ENCODE measurements at places on chromosomes 11 and 22. TPM values are rescaled to one million over a fixed set of nuclear protein-coding genes. Genes with fewer than 3 reads are reported as not detected.

ANKK1 gene
- not detected for total RNA-seq

OR52E8 gene
- total RNA-seq, result not detected

SMIM35 gene
- not detected for total RNA-seq

RIC3 gene
- total RNA-seq, result not detected

RNF121 gene
- total RNA-seq, result 38.4 TPM

OR8D4 gene
- not detected for total RNA-seq

KDELR3 gene
- 169 TPM for total RNA-seq

CHEK1 gene
- total RNA-seq, result 41.9 TPM

GAS2L1 gene
- total RNA-seq, result 37.1 TPM

TUBA8 gene
- 0.64 TPM for total RNA-seq

GP1BB gene
- 0.21 TPM for total RNA-seq

GRCh38 chr22:48640890-48641841 is 1186.5 kb downstream of the BRD1 start:
- no peak for DNase-seq

- DNase-seq, result no peak
Observed at GRCh38 chr11:68002938-68003845, 705 bp downstream of the UNC93B1 start.

DNA sequence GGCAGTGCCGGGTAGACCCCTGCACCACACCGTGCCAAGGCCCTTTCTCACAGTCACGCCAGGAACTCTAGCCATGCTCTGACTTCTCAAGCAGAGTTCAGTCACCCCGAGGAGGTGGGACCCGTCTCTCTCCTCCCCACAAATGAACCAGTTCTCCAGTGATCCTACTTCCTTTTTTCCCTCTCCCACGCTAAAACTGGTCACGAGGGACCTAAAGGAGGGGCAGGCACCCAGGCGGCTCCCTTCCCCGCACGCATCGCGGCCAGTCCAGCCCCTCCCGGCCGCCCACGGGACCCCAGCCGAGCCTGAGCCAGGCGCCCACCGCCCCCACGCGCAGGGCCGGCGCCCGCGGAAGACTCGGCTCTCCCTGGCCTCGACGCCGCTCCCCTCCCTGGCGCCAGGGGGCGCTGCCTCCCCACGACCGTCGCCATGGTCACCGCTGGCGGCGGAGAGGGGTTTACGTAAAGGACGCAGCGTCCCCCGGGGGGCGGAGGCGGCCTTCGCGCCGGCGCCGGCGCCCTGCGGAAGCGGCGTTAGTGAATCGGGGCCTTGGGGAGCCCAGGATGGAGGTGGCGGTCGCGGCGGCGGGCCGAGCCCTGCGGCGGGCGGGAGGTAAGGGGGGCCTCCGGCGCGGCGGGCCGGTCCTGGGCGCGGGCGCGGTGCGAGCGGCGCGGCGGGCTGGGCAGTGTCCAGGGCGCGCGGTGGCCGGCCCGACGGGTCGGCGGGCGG is at the start of gene DAGLA:
TSS of gene DAGLA (plus strand) at position 499 of the 729 bp plus-strand sequence. CDS start 39,765 bp downstream, outside the sequence.
- DNase-seq, result no peak

GRCh38 chr11:115912484-115912945 is 408.3 kb upstream of the CADM1 start:
- no peak for DNase-seq

- DNase-seq, result no peak
Observed at GRCh38 chr11:73151416-73151815, 9.3 kb upstream of the FCHSD2 start.

DNA sequence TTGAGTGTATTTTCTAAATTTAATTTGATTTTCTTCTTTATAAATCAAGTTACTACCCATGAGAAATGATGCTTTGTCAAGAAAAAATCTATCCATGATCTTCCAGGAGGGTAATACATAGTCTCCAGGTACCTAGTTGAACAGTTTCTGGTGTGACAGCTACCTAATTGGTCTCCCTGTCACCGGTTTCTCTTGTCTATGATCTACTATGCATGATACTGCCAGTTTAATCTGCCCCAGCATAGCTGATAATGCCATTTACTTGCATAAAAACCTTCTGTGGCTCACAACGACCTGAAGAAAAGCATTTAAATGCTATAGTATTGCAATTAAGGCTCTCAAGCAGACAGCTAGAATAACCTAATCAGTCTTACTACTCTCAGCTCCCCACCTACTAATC is 349.5 kb downstream of the DLG2 start:
- no peak for DNase-seq

DNA sequence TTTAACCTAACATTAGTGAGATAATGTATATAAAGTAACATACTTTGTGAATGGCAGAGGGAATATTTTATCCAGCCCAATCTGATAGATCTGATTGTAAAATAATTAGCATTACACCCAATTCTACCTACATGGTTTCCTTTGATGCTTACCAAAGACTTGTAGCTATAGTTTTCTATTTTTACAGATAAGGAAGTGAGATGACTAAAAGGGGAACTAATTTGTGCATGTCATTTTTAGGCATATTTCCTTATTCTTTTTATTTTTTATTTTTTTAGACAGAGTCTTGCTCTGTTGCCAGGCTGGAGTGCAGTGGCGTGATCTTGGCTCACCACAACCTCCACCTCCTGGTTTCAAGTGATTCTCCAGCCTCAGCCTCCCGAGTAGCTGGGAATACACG is 793.7 kb upstream of the LRRC4C start:
- DNase-seq, result no peak

- DNase-seq, result no peak
Observed at GRCh38 chr11:27018902-27019529, 21.6 kb upstream of the BBOX1 start.

DNA sequence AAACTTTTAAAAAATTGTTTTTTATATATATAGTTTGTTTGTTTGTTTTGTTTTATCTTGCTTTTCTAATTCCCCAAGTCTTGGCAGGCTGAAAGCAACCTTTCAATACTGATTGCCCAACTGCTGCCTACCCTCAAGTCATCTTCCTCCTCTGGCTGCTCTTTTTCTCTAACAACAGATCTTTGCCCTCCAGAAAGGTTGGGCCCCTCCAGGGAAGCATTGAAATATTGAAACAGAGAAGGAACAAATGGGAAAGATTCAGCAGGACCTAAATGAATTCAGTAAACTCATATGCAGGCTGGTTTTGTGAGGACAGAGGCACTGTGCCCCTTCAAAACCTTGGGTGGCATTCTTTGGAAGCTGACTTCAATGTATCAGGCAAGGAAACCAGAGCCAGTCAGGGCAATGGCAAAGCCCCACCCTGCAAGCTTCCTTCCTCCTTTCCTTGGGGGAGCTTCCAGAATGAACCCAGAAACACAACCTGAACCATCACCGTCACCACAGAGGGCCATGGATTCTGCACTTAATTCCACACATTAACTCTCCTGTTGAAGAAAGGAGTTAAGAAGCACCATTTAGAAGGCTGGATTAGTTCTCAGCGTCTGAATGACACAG is 815 bp upstream of the MS4A6A start:
- DNase-seq, result no peak

DNA sequence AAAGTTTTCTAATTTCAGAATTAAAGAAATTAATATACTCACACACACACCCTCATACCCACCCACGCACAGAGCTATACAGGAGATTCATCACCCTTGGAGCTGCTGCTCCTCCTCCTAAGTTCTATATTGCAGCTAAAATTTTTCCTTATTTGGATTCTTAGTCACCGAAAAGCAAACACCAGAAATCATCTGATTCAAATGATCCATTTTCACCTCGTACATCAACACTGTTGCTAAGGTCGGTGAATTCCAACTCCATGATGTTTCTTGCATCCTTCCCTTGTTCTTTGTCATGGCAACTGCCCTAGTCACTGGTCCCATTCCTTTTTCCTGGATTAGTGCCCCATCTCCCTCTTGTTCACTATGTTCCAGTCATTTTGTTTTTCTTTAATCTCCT is 286.2 kb downstream of the GRM5 start:
- DNase-seq, result peak; percentile 19

DNA sequence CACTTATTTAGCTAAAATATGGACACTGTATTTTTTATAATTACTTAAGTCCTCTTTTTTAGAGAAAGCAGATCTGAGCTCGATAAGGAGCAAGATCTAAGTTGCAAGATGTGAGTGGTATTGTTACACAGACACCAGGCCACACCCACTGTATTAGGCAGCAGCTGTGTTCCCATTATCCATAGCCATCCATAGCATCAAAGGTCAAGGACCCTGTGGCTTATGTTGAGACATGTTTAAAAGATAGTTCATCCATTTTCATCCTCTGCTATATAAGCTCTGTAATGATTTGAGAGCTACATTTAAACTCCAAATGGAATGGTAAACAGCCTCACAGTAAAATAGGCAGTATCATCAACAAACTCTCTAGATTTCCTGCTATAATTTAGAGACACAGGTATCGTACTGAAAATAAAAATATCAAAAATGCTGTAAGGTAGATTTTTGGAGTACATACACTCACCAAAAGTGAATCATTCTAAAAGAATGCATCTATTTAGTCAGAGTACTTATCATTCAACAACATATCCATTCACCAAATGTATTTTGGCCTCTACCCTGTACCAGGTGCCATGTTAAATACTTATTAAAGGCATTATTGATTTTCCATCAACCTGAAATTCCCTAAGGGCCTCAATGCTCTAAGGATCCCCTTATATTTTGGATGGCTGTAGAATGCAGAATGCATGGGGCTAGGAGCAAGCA is 574.0 kb downstream of the LRRC4C start:
- no peak for DNase-seq

DNA sequence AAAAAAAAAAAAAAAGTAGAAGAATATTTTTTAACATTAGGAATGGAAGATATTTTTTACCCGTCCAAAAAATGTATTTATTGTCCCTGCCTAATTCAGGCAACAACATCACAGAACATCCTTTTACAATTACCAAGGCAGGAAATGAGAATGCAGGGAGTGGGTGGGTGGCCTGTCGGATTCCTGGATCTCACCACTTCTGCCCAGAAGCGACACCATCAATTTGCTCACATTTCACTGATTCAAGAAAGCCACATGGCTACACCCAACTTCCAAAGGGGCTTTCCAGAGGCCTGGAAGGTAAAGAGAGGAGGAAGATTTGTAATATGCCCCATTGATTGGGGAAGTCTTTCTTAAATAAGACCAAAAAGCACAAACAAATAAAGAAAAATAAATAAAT is 93.8 kb upstream of the CLPB start:
- DNase-seq, result no peak

DNA sequence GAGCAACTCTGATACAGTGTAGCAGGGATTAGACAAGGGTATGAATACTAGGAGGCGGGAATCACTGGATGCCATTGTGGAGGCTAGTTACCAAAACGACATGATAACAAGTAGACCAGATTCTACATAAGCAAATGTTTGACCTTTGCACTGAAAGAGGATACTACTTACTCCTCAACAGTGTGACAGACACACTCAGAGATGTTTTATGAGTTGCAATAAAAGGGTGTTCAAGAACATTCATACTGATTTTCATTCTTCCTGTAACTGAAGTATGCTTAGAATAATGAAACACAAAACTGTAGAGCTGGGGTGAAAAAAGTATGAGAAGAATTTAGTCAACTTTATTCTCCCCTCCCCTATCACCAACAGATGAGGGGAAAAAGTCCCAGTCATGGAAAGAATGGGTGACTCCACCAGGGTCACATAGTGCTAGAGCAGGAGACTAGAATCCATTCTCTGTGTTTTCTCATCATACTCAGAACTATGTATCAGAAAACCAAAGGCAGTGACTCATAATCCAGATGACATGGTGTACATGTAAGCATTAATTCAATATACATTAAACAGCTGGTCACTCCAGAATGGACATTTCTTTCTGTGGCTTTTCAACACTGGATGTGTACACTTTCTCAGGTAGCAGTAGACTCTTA is 32.8 kb downstream of the ARHGAP20 start:
- no peak for DNase-seq

GRCh38 chr11:64220798-64221197 is 5.2 kb downstream of the TRPT1 start:
- DNase-seq, result no peak

- DNase-seq, result no peak
Observed at GRCh38 chr22:36797911-36798673, 18.7 kb downstream of the PVALB start.

DNA sequence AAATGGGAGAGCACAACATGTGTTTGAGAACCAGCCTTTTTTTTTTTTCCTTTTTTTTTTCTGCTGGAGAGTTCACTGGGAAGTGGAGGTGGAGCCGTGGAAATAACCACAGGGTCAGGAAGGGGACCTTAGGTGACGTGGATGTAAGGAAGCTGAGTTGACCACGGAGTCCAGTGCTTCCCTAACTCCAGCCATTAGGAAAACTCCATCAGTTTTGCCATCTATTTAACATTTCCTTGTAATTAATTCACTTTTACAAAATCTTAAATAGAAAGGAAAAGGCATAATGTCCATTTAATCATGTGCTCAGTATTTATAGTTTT is 2.0 kb upstream of the CDK2AP2 start:
- no peak for DNase-seq

DNA sequence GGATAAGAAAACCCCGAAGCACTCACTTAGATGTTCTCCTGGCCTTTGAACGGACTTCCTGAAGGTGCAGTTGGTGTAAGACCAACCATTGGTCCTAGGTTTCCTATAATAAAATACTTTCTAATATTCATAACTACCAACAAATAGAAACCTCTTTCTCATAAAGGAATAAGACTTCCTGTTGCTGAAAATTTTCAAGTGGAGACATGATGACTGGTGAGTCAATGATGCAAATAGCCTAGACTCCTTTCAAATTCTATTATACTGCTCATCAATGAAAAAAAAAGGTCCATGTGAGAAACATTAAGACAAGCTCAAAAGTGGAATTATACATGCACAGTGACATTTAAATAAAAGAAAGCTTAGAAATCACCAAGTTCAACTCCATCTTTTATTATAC is 862.8 kb downstream of the FAM181B start:
- no peak for DNase-seq

- DNase-seq, result no peak
Observed at GRCh38 chr22:45930324-45930723, 46.6 kb downstream of the WNT7B start.

DNA sequence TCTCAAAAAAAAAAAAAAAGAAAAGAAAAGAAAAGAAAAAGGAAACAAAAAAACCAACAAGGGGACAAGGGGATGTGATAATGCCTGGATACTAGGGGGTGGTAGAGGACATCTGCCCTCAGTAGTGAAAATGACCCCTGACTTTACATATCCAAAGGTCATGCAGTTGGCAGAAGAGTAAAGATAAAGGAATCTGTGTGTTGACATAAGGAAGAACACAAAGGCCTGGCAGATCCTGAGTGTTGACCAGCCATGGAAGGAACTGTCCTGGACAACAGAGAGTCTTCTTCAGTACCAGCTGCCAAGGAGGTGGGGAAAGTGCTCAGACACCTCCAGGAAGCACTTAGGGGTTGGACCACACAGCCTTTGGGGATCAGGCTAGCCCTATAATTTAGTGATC is 12.6 kb downstream of the SLC43A1 start:
- no peak for DNase-seq

Measured in HFFc6 (cell line).